LNCaP clone FGC (cell line): ENCODE measurements at places on chromosomes 7 and 10.

DNA sequence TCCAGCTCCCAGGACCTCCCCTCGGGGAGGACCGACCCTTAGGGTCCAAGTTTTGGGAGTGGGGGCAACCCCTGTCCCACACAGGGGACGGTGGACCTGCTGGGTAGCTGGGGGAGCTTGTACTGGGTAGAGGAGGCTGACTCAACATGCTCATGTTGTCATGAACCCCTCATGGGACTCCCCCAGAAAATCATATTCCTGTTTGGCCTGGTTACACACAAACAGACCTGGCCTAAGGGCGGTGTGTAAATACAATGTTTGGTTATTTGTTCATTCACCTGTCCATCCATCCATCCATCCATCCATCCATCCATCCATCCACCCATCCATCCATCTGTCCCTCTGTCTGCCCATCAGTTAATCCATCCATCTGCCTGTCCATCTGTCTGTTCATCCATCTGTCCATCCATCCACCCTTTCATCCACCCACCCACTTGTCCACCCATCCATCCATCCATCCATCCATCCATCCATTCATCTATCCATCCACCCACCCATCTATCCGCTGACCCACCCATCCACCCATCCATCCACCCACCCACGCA is 92.9 kb downstream of the DNAJB6 start:
- no peak for DNase-seq

DNA sequence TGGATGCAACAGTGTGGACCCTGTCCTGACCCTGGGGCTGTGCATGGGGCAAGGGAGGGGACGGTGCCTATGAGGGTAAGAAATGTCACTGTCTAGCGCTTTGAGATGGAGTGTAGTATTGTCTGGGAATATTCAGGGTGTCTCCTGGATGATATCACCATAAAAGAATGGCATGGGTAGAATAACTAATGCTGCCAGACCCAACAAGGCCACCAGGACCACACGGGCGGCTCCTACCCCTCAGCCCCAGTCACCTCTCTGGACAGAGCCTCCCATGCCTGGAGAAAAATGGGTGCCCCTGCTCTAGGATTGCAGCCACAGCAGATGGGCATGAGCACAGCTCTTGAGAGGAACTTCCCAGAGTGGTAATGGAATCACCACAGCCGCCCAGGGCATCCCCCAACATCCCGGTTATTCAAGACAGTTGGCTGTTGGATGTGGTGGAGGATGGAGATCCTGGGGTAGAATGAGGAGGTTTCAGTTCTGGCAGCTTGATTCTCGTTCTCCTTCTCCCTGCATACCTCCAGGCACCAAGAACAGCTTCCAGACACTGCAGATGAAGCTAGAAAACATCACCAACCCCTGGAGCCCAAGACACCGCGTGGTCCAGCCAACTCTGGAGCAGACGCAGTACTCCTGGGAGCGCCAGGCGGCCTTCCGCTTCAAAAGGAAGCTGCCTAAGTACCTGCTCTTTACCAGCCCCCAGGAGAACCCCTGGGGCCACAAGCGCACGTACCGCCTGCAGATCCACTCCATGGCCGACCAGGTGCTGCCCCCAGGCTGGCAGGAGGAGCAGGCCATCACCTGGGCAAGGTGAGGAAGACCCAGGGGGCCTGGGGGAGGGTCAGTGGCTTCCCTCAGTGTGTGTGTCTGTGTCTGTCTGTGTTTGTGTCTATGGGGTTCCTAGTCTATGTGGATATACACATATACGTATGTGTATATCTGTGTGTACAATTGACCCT is 6.2 kb downstream of the AOC1 start:
- no peak for DNase-seq

- no peak for DNase-seq
Measured at GRCh38 chr10:103968441-103969391, 1.8 kb downstream of the SLK start.

DNA sequence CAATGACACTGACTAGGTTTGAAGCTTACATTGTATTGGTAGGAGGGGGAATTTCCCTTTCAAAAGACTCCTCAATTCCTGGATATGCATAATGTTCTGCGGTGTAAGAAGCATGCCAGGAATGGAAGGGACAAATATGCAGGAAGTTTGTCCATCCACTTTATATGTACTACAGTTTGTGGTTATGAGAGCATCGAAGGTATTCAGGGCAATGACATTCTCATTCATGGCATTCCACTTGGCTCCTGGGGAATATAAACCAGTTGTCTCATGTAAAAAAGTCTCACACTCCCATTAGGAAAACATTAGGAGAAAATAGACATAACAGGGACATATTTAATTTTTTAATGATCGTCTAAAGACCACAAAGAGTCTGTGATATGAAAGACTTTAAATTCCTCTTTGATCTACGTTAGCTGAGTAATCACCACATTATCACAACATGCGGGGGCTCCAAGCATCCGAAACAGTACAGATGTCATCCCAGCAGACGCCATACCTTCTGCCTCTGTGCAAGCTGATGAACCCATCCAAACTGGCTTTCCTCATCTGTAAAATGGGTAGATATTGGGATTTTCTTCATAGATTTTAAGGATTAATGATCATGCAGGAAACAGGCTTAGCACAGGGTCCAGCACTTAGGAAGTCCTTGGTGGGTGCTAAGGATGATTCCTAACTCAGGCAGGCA is 675.3 kb downstream of the INHBA start:
- no peak for DNase-seq

GRCh38 chr10:104056619-104057273 is 28.9 kb downstream of the COL17A1 start:
- no peak for DNase-seq

DNA sequence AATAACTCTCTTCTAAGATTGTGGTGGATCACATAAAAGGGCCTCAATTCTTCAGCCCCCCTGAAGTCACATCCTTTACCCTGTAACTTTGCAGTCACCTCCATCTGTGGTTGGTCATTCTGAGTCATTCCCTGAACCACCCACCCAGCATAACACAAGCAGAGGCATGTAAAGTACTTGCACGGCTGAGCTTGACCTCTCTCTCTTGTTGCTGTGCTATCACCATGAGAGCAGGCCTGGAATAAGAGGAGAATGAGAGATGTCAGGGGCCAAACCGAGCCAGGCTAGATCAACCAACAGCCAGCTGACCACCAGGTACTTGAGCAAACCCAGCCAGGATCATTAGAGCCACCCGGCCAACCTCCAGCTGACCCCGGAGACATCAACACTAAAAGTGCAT is 13.5 kb upstream of the STK17A start:
- DNase-seq, result no peak

DNA sequence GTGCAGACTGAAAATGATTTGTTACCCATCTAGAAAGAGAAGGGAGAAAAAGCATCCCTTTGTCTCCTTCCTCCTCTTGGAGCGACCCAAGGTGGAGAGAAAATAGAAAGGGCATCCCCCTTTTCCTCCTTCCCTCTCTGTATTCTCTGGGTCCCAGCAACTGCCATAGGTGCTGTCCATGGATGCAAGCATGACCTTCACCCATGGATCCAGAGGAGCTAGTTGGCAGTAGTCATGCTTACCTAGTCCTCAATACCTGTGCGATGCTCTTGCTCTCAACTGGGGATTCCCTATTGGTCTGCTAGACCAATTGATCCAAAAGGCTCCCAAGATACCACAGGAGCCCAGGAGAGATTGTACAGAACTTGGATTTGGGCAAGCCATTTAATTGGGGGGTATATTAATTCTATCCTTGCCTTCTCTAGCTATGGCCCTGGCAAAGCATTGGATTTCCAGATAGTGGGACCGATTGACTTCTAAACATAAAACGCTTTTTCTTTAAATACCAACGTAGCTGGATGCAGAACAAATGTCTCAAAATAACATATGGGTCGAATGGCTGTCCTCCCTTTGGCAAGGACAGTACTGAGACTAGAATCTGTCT is 547.8 kb upstream of the IGFBP3 start:
- no peak for DNase-seq

GRCh38 chr10:52855546-52856325 is 83.2 kb upstream of the MBL2 start:
- DNase-seq, result no peak

DNA sequence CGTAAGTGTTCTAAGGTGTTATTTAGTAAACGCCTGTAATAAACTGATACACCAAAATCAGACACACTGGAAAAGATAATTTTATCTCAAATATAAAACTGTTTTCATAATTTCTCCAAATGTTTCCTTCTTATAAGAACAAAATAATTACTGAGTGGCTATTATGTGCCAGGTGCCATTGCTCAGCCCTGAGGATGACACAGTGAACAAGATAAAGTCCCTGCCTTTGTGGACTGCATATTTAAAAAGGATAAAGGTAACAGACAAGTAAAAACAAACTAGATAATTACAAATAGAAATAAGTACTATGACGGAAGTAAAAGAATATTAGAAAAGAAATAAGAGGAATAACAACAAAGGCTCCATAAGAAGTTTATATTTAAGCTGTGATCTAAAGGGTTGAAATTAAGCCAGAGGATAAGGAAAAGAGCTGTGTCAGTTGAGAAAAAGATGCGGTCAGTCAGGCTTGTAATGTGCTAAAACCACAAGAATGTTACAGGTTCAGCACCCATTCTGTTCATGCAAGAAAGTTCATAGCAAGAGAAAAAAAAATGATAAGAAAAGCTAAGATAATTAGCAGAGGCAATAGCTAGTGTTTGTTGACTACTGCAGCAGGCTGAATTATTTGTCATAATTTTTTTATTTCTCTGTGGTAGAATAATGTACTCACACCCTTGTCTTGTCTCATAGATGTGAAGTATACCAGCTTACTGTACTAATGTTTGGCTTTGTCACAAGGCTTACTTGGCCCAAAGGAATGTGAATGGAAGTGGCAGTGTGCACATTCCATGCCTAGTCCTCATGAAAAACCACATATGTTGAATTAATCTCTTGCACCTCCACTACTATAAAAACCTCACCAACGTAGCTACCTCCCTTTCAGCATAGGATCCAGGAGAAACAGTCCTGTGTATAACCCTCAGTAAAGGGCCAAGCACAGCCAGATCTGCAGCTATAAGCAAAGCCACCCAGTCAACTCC is 75.1 kb downstream of the CRPPA start:
- no peak for DNase-seq

GRCh38 chr10:1209355-1209979 is 153.3 kb downstream of the WDR37 start:
- no peak for DNase-seq

DNA sequence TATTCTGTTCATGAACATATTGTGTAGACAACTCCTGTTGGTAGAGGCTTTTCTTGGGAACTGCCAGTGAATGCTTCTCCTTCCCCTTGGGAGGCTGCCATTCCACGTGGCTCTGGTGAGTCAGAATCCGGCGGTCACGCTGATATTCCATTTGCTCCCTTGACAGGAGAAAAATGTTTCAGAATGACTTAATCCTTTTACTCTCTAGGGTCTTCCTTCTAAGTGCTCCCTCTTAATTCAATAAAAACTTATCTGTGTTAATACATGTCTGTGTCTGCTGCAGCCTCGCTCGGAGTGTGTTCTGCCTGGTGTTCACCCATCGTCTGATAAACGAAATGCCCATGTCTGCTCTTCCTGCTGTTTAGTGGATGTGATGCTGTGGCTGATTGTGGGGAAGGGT is 278.6 kb downstream of the ARHGAP12 start:
- DNase-seq, result no peak

DNA sequence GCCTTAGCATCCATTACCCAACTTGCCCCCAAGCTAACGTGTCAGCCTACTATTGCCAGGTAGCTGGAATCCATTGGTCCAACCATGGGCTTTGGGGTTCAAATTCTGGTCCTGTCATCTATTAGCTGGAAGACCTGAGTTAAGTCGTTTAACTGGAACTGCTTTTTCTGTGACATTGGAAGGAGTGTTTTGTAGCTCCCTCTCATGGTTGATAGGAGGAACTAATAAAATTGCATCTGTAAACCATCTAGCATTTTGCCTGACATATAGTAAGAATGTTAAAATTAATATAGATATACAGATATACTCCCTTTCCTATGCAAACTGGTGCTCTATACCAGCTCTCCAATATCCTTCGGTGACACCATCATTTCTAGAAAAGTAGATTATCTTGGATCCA is 23.8 kb upstream of the SLF2 start:
- no peak for DNase-seq

DNA sequence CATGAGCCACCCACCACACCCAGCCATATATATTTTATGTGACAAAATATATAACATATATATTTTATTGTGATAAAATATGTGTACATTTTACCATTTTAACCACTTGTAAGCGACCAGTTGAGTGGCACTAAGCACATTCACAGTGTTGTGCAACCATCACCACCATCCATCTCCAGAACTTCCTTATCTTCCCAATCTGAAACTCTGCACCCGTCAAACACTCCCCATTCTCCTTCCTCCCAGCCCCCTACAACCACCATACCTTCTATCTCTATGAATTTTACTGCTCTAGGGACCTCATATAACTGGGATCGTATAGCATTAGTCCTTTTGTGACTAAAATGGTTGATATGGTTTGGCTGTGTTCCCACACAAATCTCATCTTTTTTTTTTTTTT is 20.8 kb upstream of the CYTH3 start:
- no peak for DNase-seq

- DNase-seq, result no peak
Measured at GRCh38 chr10:16297642-16298041, 139.2 kb upstream of the PTER start.

DNA sequence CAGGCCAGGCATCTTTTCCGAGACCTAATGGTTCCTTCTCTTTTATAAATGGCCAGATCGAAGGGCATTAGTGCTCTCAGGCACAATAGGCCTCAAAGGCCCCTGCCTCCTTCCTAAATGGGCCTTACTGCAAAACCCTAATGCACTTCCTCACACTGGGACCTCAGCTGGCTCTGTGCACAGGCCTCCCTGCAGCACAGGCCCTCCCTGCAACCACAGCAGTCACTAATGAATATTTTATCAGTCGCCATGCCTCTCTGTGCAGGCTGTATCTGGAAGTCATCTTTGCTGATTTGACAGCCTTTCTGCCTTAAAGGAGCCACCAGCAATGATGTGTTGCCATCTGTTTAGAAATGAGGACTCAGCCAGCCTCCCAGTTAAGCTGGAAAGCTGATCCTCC is 54.9 kb upstream of the SDK1 start:
- no peak for DNase-seq

- no peak for DNase-seq
Measured at GRCh38 chr10:117271427-117271826, 30.5 kb downstream of the SLC18A2 start.

- no peak for DNase-seq
Measured at GRCh38 chr7:130888468-130888867, 154.5 kb upstream of the KLF14 start.

- no peak for DNase-seq
Measured at GRCh38 chr7:92641921-92642511, 51.8 kb upstream of the FAM133B start.

- no peak for DNase-seq
Measured at GRCh38 chr10:95343573-95343972, 52.8 kb upstream of the PDLIM1 start.

GRCh38 chr10:104574838-104575237 is 66.3 kb upstream of the SORCS3 start:
- no peak for DNase-seq

- DNase-seq, result no peak
Measured at GRCh38 chr10:83522881-83523386, 616.4 kb upstream of the GHITM start.

- no peak for DNase-seq
Measured at GRCh38 chr10:92052741-92053140, 129.2 kb downstream of the BTAF1 start.
